ENCODE measurements at places on chromosomes 5 and 9.
A peak's percentile ranks its signal among the peaks of the same experiment; 100 is the strongest.

DNA sequence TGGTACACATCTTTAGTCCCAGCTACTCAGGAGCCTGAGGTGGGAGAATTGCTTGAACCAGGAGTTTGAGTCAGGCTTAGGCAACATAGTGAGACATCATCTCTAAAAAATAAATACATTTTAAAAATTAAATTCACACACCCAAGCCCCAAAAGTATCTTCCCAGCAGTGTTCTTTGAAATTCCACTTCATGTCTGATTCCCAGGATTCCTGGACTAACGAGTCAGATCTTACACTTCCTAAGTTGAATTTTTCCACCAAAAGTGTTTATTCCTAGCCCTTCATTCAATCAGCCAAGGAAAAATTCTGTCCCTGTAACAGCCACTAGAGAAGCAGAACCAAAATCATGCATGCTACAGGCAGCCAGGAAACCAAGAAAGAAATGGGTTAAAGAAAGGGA, 970.9 kb downstream of the EFNA5 start:
- DNase-seq: no peak

- DNase-seq: no peak
Observed at GRCh38 chr5:112880219-112880964, 19.3 kb downstream of the SRP19 start.

DNA sequence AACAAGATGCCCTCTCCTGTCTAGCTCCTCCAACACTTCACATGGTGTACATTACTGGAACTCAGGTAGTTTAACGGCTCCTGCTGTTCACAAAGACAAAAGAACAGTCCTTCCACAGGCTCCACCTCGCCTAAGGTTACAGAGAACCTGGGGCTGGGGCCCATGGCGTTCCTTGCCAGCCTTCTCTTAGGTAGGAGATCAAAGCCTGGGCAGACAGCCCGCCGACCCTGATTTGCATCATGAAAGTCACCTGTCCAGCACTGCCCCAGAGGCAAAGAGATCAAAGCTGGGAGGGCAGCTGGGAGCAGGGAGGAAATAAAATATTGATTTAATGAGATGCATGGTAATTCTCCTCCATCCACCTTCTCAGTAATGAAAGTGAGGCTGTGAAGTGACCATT, 115.0 kb upstream of the SLIT3 start:
- DNase-seq: no peak

DNA sequence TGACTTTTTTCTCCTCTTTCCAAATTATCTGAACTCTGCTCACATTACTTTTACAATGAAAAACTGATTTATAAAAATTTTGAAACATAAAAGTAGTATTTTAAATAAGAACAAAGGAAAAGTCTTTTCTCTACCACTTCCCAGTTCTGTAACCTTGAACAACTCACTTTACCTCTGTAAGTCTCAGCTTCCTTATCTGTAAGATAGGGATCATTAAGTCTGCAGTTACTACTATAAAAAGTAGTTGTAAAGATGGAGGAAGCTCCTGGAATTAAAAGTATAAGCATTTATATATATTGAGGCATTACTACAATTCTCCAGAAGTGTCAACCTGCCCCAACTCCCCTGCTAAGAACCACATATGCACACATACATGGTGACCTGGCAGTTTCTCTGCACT, 88.0 kb downstream of the TTC39B start:
- DNase-seq: no peak

DNA sequence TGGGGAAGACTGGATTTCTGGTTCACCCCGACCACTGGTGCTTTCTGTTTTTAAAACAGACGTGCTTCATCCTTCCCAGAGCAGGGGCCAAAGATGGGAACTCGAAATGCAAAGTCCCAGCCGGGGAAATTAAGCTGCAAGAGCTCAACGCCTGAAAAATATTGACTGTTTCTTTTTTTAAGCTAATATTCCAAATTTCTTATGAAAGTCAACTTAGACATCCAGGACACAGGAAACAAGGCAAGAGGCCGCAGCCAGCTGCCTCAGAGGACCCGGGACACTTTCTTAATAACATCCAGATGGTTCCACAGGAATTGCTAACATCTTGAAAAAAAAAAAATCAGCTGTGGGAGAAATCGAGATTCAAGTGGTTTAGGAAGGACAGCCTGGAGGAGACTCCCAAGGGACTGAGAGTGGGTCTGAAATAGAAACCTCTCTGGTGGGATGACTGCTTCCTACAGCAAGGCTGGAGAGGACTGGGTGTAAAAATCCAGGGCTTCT, 144.9 kb downstream of the FGF1 start:
- peak; percentile 56 for DNase-seq

- no peak for DNase-seq
Observed at GRCh38 chr5:173907686-173908371, 19.7 kb downstream of the CPEB4 start.

DNA sequence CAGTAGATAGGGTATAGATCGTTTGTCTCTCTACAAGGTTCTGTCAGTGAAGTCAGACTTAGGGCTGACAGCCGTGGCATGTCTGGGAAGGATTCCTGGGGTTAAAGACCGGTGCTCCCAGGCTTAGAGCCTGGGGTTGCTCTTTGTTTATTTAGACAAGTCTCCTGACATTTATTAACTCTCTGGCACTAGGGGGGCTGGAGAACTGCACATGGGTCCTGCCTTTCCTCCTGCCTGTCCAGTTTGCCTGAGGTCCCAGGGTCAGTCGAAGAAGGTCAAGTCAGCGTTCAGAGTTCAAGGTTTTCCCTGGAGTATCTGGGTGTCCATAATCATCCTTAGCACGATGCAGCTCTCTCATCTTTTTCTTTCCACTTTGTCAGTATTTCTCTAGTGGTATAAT, 5.6 kb downstream of the EGFLAM start:
- no peak for DNase-seq

- DNase-seq: no peak
Observed at GRCh38 chr5:6492934-6493333, 44.3 kb downstream of the UBE2QL1 start.

- DNase-seq: no peak
Observed at GRCh38 chr5:3149899-3150298, 398.4 kb upstream of the IRX2 start.

- no peak for DNase-seq
Observed at GRCh38 chr9:99118782-99119466, 14.0 kb downstream of the TGFBR1 start.

GRCh38 chr9:121876255-121876654, 216.9 kb downstream of the TTLL11 start:
- DNase-seq: no peak

DNA sequence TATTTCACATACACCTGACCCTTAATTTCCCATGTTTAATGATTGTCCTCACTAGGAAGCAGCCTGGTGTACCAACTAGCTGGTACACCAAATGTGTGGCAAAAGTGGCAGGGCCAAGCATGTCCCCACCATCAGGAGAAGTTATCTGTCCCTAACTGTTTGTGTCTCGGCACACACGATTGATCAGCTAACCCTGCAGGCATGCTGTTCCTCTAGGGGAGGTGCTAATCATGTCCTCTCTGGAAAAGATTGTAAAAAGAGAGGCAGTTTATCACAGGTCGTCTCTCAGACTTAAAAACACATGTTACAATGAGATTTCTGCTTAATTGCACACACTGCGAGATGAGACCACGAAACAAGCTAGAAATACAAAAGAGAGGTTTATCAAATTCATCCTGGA, 342.7 kb downstream of the DIRAS2 start:
- no peak for DNase-seq
